CD4-positive, alpha-beta T cell treated with Interleukin-12 subunit alpha and Interleukin-12 subunit beta, for 1 hour (primary cell): ENCODE measurements at places on chromosomes 7 and 10.
A peak's percentile ranks its signal among the peaks of the same experiment; 100 is the strongest.

GRCh38 chr10:122551450-122551849 lies 9.1 kb upstream of the DMBT1 start:
- DNase-seq = peak; percentile 54

DNA sequence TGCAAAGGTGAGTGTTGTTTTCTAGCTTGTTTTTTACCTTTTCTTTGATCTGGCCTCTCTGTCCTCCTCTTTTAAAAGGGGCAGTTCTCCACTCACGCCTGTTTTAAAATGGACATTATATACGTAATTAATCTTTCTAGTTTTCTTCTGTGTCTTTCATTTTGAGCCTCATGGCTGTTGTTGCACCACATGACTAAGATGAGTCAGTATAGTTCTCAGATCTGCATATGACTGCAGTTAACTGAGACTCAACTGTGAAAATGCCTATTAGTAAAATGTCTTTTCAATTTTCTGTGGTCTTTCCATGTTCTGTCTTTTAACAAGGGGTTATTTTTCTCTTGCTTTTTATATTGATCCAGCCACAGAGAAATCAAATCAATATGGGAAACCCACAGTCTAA lies 296.1 kb downstream of the CDK14 start:
- no peak for DNase-seq

DNA sequence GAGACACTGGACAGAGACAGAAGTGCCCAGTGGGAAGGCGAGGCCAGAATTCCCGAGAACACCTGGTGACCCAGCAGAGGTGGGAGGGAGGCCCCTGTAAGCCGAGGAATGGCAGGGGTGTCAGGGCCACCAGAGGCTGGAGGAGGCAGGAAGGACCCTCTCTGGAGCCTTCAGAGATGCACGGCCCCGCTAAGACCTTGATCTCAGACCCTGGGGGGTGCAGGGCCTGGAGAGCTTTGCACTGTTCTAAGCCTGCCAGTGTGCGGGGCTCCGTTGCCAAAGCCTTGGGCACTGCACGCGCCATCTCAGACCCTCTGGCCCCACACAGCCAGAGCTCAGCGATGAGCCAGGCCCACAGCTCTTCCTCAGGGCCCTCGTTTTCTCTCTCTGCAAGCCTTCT lies 557.1 kb downstream of the PTPRN2 start:
- no peak for DNase-seq

GRCh38 chr10:89073719-89074118 lies 83.1 kb downstream of the FAS start:
- no peak for DNase-seq

- DNase-seq = no peak
These were observed 18.3 kb downstream of the SKIDA1 start for GRCh38 chr10:21507150-21507549.

- DNase-seq = no peak
These were observed 130.2 kb downstream of the EGFR start for GRCh38 chr7:55149001-55149400.

GRCh38 chr10:5355594-5356301 lies 9.0 kb upstream of the UCN3 start:
- no peak for DNase-seq

- DNase-seq = no peak
These were observed 90.5 kb downstream of the WIPF3 start for GRCh38 chr7:29896685-29897411.

DNA sequence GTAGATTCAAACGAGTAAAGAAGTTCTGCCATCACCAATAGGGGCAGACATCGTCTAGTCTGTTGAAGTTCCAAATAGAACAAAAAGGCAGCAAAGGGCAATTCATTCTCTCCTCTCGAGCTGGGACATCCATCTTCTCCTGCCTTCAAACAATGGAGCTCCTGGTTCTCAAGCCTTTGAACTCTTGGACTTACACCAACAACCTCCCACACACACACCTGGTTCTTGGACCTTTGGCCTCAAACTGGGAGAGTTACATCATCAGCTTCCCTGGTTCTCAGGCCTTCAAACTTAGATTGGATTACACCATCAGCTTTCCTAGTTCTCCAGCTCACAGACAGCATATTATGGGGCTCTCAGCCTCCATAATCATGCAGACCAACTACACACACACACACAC lies 9.8 kb upstream of the GIMAP5 start:
- DNase-seq = no peak

- no peak for DNase-seq
These were observed 4.6 kb upstream of the MYH16 start for GRCh38 chr7:99267841-99268576.

DNA sequence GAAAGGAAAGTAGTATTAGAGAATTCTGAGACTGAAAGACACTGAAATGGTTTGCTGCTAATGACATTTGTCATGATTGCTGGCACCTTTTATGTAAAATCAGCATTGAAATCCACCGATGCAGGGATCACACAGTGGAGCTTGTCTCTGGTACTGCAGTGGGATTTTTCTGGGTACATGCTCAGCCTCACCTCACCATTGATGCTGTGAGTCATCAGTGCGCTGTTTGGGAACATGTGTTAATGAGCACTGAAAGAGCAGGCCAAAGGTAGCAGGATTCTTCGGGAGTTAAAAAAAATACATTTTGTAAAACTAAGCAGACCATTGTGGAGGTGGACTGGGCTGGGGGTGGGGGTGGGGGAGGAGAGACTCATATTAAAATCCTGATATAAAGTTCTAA lies 174.9 kb downstream of the CREB5 start:
- DNase-seq = no peak

DNA sequence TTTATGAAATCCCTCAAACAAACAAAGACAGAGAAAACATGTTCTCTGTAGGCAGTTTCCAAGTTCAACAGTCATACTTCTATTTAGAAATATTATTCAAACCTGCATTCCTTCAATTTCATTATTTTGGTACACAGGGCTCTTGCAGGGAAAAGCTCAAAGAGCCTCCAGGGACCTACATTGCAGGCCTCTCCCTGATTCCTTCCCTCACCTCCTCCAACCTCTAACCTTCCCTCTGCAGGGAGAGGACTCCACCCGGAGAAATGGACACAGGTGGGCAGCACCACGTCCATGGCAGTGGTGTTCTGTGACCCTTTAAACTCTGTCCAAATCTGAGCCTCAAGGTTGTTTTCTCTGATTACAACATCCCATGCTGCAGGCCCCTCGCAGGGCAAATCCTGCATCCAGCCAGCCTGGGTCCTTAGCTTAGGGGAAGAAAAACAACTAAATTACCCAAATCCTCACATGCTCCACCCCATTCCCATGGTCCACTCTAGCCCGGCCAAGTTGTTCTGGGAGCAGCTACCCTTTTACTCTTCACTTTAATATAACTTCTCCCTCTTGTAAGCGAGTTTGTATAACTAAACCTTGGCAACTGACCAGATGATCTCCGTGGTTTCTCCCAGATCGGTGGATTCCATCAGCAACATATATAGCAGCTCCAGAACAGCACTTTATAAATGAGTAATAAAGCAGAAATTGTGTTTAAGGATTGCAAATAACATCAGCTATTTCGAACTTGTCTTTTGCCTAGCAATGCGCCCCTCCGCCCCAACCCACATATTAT lies 129.8 kb downstream of the CUBN start:
- DNase-seq = no peak

DNA sequence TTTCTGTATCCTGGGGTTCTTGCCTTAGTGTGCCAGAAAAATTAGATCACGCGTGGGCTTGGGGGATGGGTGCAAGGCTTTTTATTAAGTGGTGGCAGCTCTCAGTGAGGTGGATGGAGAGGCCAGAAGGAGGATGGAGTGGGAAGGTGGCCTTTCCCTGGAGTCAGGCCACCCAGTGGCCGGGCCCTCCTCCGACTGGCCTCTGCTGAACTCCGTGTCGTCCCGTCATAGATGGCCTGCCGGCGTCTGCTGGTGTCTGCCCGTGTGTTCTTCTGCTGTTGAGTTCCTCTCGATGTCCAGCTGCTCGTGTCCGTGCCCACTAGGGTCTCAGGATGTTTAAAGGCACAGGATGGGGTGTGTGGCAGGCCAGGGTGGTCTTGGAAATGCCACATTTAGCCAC lies 4.0 kb upstream of the ZNF746 start:
- no peak for DNase-seq

DNA sequence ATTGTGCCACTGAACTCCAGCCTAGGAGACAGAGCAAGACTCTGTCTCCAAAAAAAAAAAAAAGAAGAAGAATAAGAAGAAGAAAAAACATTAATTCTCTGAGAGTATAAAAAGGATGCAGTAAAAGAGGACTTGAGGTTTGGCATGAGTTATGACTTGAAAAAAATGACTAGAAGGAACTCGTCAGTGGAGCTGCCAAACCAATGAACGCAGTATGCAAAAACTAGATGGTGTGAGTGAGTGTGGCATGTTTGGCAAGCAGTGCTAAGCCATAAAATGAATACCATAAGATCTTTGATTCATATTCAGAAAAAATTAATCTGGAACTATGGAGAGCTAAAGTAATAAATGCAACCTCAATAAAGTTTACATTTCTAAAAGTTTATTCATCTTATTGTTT lies 68.6 kb upstream of the MEOX2 start:
- DNase-seq = no peak

- no peak for DNase-seq
These were observed 15.3 kb upstream of the TMEM248 start for GRCh38 chr7:66905689-66906088.

GRCh38 chr10:95388539-95388938 lies 97.7 kb upstream of the PDLIM1 start:
- no peak for DNase-seq

GRCh38 chr7:22586786-22587140 lies 86.8 kb upstream of the STEAP1B start:
- no peak for DNase-seq

DNA sequence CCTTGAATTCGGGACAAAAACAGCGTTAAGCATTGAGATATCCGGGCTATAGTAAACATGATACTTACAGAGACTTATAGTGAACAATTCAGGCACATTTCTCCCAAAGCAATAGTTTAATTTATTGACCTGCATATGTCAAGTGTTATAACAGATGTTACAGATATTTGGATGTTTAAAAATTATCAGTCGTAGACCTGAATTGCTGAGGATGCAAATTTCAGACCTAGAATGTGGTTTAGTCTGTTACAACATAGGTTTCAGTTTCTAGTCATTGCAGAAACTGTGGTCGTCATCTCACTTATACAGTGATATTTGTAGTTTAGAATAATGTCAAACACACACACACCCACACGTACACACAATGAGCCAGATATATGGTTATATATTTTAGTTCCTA lies 85.2 kb downstream of the VTI1A start:
- peak; percentile 25 for DNase-seq

DNA sequence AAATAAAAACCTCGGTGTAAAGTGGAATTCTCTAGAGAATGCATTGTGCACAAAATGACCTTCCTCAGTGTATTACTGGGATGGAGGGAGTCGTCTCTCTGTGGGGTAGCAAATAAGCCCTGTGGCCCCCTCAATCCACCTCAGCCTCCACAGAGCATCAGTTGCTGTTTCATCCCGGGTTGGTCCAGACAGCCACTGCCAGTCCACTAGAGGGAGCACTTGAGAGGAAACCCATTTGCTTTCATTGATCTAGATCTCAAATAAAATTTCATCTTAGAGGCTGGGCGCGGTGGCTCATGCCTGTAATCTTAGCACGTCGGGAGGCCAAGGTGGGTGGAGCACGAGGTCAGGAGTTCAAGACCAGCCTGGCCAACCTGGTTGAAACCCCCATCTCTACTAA lies 1128.7 kb downstream of the CNTNAP2 start:
- peak; percentile 5 for DNase-seq

GRCh38 chr7:152865011-152865410 lies 105.5 kb downstream of the ACTR3B start:
- DNase-seq = no peak

GRCh38 chr7:106820321-106821217 lies 44.5 kb upstream of the PIK3CG start:
- DNase-seq = no peak

DNA sequence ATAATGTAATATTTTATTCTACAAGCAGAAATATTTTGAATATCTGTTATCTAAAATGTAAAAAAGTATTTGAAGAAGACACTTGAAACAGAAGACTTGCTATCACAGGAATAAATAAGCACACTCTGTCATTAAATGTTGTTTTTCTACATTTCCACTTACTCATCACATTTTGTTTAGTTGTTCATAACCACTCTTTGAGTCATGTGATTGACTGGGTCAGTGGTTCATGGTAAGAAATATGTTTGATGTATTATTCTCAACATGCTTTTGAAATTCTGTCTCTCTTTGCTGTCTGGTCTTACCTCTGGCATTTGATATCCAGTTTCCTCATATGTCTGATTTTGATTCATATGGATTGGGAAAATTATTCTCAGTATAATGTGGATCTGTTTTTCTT lies 171.8 kb downstream of the SUGCT start:
- DNase-seq = no peak

DNA sequence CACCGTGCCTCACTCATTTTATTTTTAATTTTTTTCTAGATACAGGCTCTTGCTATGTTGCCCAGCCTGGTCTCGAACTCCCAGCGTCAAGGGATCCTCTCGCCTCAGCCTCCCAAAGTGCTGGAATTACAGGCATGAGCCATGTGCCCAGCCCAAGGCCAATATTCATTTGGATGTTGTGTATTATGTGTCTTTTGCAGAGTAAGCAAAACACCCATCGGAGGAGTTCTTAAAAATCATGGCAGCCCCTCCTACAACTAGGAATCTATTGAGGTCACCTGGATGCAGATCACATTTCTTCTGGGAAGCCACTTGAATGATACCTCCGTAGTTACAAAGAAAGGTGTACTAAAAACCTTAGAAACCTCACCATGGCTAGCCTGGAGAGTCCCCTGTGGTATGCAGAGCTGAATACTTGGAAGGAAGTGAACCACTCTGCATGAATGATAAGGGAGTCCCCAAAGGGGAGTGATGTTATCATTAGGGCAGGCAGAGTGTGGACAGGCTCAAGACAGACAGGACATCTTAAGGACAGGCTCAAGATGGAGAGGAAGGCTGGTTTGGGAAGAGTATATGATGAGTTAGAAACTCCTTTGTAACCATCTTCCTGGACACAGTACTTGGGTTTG lies 185.7 kb downstream of the TAX1BP1 start:
- DNase-seq = no peak

DNA sequence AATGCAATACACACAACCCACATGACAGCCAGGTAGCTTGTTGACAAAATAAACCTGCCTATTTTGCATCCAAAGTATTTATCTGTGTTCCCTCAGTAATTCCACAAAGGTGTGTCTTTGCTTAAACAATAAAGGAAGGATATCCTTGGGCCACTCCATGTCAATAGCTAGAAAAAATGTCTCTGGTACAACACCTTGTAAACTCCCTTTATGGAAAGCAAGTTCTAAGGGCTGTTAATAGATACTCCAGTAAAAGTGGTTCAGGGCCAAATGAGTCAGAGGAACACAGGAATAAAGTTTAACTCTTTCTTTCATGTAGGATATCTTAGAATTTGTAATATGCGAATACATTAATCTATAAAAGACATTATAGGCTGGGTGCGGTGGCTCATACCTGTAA lies 96.9 kb upstream of the LRRTM3 start:
- no peak for DNase-seq

GRCh38 chr7:38294926-38295325 lies 21.5 kb upstream of the TARP start:
- no peak for DNase-seq

DNA sequence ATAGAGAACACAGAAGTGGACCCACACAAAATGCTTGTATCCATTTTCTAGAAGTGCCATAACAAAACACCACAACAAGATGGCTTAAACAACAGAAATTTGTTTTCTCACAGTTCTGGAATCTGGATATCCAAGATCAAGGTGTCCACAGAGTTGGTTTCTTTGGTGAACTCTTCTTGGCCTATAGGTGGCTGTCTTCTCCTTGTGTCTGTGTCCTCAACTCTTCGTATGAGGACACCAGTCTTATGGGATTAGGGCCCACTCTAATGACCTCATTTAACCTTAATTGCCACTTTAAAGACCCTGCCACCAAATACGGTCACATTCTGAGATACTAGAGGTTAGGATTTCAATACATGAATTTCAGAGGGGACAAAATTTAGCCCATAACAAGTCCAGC lies 30.8 kb upstream of the C10orf71 start:
- DNase-seq = no peak
